Right lung (tissue), 10 donors: ENCODE measurements at places on chromosomes 2 and 18. TPM values are rescaled to one million over a fixed set of nuclear protein-coding genes. Genes with fewer than 3 reads are reported as not detected.

Gene KIF3C
- 16.1 TPM for polyA plus RNA-seq

Gene CIDEA
- 0.89 TPM for polyA plus RNA-seq

Gene ERFE
- polyA plus RNA-seq, result 0.39 TPM

Gene BMP10
- polyA plus RNA-seq, result not detected

Gene GKN2
- 2.3 TPM for polyA plus RNA-seq

Gene RNU2-63P
- polyA plus RNA-seq, result not detected

Gene ANKRD62
- polyA plus RNA-seq, result 0.07 TPM

Gene PID1
- 26.8 TPM for polyA plus RNA-seq

Gene METAP1D
- polyA plus RNA-seq, result 20.5 TPM

Gene AMER3
- 0.06 TPM for polyA plus RNA-seq

Gene ITPRIPL1
- 4.8 TPM for polyA plus RNA-seq

Gene SPHKAP
- polyA plus RNA-seq, result 1.0 TPM

Gene CD302
- 63.0 TPM for polyA plus RNA-seq

Gene STON1
- 10.4 TPM for polyA plus RNA-seq

Gene RPRM
- 1.1 TPM for polyA plus RNA-seq

Gene C1QL2
- polyA plus RNA-seq, result not detected

Gene SERPINB11
- not detected for polyA plus RNA-seq

Gene LANCL1
- polyA plus RNA-seq, result 78.9 TPM

Gene HJURP
- 30.2 TPM for polyA plus RNA-seq
